ENCODE measurements at places on chromosomes 3 and 15. TPM values are rescaled to one million over a fixed set of nuclear protein-coding genes. Genes with fewer than 3 reads are reported as not detected.

Gene CISH
- total RNA-seq = 0.40 TPM

Gene PPP2R3A
- total RNA-seq = 20.6 TPM

Gene PARP16
- 4.2 TPM for total RNA-seq

Gene ANKRD63
- 0.22 TPM for total RNA-seq

Gene SERINC4
- total RNA-seq = not detected

Data from thoracic aorta endothelial cell (primary cell).